ENCODE measurements at places on chromosomes 5 and 9.

DNA sequence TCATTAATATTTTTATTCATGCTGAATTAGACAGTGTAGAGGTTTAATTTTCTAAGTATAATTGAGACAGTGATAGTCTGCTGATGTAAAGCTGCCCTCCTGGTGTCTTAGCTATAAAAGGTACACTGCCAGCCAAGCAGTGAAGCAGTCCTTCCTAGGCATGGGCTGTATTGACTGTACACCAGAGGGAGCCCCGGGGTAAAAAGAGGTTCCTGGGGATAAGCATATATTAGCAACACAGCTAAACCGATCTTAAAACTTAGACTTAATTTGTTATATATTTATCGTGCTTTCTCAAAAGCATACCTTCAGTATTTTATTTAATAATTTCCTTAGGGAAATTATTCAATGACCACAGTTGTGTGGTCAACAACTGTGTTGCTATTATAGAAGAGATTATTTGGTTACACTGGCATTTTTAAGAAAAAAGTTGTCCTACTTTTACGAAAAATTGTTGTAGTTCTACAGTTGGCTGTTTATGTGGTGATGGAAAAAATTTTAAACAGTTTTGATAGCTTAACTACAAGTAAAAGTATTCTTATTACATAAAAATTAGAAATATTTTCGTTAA lies 68.8 kb downstream of the ELL2 start:
- no peak for DNase-seq

DNA sequence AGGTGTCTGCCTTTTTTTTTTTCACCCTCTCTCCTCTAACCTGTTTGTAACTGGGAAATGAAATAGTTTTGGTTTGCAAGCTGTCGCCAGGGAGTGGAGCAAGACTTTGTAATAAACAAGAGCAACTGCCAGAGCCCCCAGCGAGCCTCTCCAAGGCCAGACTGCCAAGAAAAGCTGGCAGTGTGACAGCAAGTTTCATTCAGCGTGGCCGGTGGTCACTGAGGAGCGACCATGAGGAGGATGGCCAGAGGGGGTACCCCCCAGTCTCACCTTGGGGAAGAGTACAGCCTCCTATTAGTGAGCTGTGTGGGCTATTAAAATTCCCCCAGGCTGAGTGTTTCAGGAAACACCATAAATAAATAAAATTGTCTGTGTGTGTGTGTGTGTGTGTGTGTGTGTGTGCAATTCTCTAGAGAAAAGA lies 49.9 kb downstream of the ZFAND5 start:
- DNase-seq = no peak

DNA sequence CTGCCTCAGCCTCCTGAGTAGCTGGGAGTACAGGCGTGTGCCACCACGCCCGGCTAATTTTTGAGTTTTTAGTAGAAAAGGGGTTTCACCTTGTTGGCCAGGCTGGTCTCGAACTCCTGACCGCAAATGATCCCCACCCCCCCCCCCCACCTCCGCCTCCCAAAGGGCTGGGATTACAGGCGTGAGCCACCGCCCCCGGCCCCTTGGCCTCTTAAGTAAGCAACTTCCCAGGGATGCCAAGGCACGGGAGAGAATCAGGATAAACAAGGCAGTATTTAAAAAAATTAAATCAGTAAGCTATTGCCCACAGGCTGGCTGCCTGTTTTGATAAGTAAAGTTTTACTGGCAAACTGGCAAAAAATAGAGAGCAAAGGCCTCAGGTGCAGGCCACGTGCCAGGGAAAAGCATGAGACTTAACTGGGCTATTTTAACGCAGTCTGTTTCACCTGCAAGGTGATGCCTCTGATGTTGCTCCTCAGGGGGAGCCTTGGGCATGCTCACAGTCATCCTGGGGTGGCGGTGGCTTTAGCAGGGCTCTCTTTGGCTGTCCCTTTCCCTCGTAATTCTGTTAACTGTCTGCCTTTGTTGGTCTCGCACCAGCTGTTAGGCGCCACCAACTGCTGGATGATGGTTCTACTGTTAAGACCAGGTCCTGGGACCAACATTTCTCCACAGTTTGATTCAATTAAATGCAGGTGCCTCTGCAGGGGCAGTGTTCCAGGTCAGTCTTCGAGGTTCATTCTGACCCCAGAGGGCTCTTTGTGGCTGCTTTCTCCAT lies 19.4 kb upstream of the RNF130 start:
- no peak for DNase-seq

GRCh38 chr9:114434878-114435311 lies 47.1 kb upstream of the AKNA start:
- DNase-seq = no peak

GRCh38 chr5:61114441-61114840 lies 47.8 kb downstream of the SMIM15 start:
- no peak for DNase-seq

DNA sequence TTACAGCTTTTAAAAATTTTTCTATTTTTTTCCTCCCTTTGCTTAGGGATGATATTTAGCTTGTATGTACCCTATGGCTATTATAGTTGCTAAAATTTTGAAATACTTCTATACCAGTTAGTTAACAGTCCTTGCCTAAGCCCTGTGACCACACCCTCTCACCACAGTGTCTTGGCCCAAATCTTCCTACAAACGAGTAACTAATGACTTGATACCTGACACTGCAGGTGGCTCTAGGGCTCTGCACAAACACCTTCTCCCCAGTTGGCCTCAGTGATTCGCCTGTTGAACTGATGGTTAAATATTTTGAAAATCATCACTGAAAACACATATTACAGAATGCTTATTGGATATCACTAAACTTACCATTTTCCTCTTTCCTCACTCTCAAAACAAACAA lies 449.6 kb upstream of the CHD1 start:
- DNase-seq = no peak
